Central memory CD8-positive, alpha-beta T cell (primary cell): ENCODE measurements at places on chromosomes 3 and 15.

DNA sequence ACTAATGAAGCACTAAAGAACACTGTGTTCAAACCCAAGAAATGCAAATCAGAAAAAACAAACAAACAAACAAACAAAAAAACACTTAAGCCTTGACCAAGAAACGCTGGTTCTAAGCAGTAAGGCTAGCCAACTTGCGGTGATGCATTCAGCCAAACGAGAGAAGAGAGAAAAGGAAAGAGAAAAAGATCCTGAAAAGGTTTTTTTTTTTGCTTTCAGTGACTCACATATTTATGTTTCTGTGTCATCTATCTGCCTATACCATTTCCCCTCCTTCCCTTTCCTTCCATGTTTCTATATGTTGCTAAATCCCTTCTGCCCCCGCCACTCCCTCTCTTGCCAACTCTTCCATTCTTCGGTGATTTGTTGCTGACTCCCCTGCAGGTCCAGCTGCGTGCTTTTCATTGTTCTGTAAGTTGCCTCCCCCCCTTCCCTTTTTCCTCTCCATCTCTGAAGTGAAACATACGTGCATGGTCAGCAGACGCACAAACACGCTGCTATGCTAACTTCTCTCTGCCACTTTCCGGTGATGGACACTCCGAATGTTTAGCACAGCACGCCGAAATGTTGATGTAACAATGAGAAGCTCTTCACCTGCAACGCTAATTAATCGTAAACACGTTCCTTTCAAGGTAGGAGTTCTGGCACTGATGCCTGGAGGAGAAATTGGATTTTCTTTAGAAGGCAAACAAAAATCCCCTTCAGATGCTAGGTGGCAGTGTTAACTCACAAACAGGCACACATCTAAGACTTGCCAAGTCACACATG lies 154.4 kb downstream of the TUSC7 start:
- no peak for DNase-seq

- no peak for DNase-seq
These were observed 83.2 kb upstream of the RAP2B start for GRCh38 chr3:153078826-153079225.

DNA sequence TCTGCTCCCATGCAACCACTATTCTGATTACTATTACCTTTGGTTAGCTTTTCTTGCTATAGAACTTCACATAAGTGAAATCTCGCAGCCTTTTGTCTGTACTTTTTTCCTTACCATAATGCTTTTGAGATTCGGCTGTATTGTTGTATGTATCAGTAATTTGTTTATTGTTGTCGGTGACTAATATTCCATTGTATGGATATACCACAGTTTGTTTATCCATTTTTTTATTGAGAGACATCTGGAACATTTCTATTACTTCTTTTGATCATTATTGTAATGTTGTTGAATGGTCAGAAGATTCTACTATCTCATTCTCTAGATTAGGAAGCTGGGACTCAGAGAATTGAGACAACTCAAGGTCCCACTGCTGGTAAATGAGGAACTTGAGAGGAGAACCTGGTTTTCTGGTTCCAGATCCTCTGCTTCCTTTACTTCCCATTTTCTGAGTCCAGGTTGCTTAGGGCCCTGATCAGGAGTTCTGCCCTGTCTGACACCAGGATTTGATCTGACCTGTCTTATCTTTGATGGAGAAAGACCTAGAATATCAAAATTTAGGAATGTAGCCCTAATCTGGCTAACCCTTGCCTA lies 18.2 kb upstream of the SPTSSB start:
- no peak for DNase-seq

DNA sequence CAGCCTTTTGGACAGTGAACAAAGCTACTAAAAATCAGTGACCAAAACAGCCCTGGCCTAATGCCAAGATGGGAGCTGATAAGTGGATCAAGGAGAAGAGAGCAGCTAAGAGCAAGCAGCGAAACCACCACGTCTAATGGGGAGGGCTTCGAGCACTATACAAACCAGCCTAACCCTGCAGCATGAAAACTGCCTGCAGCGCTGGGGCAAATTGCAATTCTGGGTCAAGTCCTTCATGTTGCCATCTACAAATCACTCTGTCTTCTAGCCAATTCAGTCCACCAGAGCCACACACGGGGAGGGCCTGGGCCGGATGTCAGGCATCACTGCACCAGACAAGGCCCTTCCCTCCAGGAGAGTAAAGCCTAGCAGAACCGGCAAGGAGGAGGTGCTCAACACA lies 30.5 kb upstream of the SPATA12 start:
- DNase-seq, result no peak

DNA sequence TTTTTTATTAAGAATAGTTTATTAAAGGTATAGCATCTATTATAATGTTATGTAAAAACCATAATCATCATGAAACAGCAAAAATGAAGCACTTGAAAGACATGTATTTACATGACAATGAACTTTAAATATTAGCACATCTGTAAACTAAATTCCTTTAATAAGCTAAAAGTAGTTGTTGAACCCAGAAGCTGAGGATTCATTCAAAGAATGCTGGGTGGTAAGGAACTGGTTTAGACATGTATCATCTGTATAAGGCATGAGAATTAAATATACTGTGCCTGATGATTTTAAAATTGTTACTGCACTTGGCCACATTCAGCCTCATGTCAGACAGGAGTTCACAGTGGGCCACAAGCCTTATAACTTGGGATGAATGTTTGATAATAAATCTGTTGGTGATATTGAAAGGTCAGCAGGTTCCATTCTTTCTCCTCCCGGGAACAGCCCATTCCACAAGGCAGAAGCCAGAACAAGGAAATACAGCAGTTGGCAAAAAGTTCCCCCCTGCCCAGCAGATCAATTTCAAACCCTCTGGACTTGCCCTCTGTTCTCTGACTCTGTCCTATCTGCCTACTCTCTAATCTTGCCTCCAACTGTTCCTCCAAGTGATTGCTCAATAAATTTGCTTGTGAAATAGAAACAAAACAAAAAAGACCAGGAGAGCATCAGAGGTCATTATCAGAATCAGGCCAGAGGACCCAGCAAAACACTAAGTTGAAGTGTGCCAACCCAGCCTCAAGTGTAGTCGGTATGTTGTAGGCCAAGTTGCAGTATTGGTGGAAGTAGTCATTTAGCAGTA lies 49.8 kb upstream of the TEX264 start:
- DNase-seq, result no peak

DNA sequence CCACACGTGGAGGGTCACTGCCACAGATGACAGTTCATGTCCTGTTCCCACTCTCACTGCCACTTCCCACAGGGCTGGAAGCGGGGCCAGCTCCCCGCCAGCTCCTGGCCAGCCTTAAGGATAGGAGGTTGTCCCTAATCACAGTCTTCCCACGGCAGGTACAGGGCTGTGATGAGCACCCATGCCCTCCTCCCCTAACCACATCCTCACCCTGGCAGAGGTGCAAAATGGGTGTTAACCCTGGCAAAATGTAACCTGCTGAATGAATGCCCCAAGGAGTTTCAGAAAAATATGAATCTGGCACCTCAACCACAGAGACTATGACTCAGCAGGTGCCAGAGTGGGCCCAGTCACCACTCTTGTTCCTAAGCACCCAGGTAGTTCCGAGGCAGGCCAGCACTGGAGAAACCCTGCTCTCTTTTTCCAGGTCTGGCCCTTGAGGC lies 185.1 kb upstream of the TPM1 start:
- DNase-seq, result no peak

GRCh38 chr15:39251413-39252133 lies 329.3 kb upstream of the THBS1 start:
- no peak for DNase-seq

GRCh38 chr3:77873598-77873997 lies 833.7 kb downstream of the ROBO2 start:
- DNase-seq, result no peak
